ENCODE measurements at places on chromosomes 11 and 22.

DNA sequence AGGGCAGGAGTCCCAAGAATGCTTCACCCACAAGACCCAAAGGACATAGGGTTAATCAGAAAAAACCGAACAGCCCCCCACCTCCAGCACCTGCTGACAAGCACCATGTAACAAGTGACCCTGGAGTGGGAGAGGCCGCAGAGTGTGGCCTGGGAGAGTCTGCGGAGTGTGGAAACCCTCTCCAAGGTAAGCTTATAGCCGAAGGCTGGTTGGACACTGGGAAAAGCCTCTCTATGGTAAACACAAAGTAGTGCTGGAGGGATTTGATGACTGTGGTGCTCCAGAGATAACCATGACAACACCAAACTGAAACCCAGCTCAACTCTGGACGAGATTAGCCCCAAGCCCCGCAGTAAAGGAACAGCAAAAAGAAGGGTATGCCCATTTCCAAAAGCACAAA lies 19.2 kb downstream of the ASCL2 start:
- DNase-seq, result no peak

GRCh38 chr11:76613901-76614300 lies 56.6 kb downstream of the LRRC32 start:
- no peak for DNase-seq

GRCh38 chr22:39518144-39518786 lies 2.1 kb upstream of the ATF4 start:
- DNase-seq, result no peak

GRCh38 chr11:120425527-120425926 lies 86.0 kb upstream of the GRIK4 start:
- no peak for DNase-seq

GRCh38 chr11:10526974-10527918 lies 13.7 kb downstream of the RNF141 start:
- no peak for DNase-seq

DNA sequence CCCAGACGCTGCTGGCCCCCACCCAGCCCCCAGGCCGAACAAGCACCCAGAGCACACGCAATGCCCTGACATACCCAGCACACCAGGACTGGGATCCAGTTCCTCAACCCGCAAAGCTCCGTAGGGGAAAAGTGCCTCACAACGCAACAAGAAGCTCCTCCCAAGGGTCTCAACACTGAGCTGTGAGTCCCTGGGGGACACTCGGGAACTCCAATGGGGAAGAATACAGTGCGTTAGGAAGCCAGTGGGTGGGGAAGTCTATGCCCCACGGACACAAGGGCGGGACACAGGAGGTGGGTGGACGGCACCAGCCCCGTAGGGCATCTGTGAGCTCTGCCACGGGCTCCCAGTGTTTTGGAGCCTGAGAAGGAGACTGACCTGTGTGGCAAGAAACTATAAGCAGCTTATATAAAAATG lies 1.6 kb downstream of the DEAF1 start:
- DNase-seq, result peak; percentile 32

DNA sequence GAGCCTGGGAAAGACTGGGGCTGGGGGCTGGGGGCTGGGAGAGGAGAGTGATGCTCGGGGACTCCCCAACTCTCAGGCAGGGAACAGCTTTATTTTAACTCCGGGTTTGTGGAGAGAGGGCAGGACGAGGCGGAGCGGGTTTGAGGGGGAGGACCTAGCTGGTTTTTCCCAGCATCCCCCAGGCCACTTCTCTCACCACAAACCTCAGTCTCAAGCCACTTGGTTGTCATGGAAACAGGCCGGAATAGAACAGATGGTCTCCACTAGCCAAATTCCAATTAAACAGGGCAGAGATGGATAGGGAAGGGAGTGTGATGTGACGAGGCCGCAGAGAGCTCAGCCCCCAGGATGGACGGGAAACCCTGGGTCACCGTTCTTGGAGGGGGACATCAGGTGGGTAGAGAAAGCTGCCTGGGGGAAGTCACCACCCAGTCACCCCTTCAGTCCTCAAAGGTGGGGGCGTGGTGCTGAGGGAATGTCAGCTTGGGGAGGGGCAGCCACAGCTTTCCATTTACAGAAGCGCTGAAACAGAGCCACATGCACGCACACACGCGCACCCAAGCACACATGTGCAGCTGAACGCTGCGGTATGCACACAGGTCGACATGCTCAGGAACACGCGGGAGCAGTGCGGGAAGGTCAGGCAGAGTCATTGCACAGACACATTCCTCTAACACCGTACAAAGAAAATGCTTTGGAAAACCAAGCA lies 19.2 kb downstream of the NECTIN1 start:
- no peak for DNase-seq

DNA sequence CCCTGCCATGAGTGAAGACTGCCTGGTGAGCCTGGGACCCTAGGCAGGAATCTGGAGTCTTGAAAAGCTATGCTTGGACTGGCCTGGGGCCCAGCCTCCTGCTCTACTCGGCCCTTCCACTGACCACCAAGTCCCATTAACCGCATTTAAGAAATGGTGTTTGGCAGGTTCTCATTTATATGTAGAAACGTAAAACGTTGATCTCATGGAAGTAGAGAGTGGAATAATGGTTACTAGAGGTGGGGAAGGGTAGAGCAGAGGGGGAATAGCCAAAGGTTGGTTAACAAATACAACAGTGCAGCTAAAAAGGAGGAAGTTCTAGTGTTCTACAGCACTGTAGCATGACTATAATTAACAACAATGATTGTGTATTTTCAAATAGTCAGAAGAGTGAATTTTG lies 72.9 kb upstream of the EED start:
- DNase-seq, result no peak

DNA sequence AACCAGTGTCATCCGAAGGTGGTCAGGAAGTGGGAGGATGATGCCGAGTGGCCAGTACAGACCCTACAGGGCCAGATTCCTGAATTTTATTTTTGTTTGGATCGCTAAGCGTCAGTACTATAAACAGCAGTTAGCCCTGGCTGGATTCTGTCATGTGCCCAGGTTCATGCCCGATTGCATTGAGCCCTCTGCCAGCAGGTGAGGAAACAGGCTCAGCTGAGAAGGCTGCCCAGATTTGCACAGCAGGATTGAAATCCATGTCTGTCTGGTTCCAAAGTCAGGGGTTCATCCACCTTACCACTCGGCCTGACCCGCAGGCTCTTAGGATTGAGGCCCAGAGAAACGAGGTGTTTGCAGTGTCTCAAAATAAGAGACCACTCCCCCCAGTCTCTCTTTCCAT lies 9.1 kb upstream of the TBC1D22A start:
- DNase-seq, result no peak

DNA sequence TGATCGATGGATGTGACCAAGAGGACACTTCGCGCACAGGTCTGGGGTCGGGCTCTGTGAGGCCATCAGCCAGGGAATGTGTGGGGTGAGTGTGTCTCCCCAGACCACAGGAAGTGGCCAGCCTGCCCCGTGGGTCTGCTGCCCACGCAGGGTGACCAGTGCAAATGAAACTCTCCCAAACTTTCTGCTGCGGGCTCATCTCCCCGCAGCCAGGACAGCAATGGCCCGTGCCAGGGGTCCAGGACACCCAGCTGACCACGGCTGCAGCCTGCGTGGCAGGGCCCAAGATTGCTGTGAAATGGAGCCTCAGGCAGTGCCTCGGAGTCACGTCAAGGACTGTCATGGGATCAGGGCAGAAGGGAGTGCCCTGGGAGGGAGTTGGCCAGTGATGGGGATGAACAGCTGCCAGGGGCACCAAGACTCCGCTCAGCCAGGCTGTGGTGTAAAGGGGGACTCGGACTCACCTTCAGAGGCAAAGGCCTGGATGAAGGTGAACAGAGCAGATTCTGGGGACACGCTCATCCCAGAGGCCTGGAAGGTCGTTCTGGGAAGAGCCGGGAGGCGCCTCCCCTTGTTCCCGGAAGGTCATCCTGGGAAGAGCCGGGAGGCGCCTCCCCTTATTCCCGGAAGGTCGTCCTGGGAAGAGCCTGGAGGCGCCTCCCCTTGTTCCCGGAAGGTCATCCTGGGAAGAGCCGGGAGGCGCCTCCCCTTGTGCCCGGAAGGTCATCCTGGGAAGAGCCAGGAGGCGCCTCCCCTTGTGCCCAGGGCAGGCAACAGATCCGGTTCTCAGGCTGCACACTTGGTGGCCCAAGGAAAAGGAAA lies 252.6 kb downstream of the BRD1 start:
- no peak for DNase-seq

- DNase-seq, result no peak
These were observed 11.2 kb downstream of the PEX26 start for GRCh38 chr22:18088825-18089568.

- peak; percentile 86 for DNase-seq
These were observed 3.4 kb upstream of the IGLL5 start for GRCh38 chr22:22884010-22884887.

GRCh38 chr11:45341372-45341771 lies 55.2 kb upstream of the SYT13 start:
- no peak for DNase-seq

DNA sequence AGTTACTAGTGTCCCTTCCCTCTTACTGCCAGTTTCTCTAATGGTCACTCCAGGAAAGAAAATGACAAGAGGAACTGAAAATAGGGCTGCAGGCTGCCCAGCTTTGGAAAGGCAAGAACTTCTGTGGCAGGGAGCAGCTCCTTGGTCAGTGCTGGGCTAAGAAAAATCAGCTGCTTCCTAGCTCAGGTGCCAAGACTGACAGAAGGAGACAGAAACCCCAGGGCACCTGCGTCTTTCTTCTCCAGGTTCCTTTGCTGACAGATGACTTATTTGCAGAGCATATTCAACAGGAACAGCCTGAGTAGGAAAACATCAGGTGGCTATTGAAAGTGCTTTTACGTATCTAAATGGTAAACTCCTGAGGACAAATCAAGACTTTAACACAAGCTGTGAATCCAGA lies 25.4 kb downstream of the MAML2 start:
- DNase-seq, result no peak

DNA sequence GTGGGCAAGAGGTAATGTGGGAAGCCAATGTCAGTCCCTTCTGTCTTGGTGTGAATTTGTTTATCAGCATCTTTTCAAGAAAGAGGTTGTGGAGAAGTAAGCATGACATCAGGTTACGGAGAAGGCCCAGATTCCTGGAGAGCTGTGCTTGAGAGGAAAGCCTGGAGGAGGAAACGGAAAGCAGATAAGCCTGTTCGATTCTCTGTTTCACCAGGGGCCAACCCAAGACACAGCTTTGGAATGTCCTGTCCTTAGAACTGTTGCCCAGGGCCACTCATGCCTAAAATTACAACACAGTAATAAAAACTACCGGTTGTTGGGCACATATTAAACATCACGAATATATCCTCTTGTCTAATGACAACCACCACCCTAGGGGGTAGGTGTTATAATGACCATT lies 148.5 kb downstream of the NAV2 start:
- DNase-seq, result no peak

DNA sequence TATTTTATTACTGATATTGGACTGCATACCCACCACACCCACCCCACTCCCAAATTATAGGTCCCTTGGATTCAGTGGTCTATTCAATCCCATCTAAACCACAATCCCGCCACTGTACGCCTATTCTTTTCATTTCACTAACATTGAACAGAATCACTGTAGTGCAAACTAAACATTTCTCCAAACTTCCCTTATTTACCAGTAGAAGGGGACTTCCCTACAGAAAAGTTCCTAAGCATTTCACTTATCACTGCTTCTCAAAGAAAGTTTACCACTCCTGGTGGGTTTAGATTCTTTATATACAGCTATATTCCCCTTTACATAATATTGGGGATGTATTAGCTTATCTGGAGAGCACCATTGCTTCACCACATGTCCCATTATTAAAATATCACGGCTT lies 29.3 kb downstream of the OR8B12 start:
- DNase-seq, result no peak

- no peak for DNase-seq
These were observed 65.8 kb upstream of the NECTIN1 start for GRCh38 chr11:119794756-119795155.

DNA sequence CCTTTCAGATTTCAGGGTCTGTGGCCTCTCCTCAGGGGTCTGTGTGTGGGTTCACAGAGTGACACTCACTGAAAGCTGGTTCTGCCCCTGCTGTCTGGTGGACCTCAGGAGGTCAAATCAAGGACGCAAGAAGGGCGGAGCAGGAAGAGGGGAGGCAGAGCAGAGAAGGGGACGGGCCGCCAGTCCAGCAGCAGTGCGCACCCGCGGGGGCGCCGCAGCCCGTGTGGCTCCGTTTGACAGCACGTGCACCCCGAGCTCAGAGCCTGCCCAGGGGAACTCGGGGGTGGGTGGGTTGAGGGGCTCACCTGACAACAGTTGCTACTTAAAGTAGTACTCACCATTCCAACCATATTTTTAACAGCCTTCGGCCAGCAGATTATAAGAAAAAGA lies 71.4 kb upstream of the PITPNB start:
- no peak for DNase-seq

DNA sequence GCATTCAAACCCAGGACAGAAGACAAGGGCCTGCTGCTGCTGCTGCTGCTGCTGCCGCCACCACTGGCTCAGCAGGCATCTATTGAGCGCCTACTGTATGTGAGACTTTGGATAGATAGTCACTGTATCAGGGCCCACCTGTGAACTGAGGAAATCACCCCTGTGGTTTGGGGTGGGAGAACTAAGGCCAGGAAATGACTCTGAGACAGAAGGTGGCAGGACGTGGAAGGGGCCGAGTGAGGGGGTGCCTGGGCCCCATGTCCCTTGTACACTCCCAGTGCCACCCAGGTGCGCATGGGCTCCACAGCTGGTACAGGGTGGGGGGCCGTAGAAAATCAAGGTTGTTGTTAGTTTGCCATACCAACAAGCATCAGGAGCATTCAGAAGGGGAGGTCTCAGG lies 50.6 kb downstream of the ARHGAP8 start:
- no peak for DNase-seq

- DNase-seq, result no peak
These were observed 38.8 kb downstream of the PTPRJ start for GRCh38 chr11:48019217-48019584.

DNA sequence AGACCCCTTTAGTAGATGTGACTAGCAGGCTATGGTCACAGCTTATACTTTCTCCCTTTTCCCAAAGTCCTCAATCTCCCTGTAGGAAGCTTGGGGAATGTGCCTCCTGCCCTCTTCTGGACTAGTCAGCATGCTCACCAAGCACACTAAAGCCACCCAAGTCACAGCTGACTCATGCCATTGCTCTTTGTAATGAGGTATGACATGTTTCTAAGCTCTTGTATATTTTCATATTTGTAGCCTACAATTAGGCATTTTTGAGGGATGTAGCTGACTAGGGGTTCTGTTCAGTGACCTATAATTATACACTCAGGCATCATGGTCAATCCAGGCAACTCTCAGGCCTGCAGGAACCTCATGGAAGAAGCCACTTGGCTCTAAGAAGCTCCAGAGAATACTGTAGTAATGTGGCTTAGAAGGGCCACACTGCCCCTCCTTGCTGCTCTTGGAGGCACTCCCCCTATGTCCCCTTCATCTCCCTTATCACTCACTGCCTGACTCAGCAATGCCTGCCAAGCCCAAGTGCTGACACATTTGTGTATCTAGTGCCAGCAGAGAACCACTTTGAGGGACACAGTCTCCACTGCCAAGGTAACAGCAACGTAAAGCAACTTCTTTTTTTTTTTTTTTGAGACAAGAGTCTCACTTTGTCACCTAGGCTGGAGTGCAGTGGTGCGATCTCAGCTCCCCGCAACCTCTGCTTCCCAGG lies 86.2 kb downstream of the RPL27A start:
- no peak for DNase-seq
